ENCODE measurements at places on chromosomes 7 and 10.

DNA sequence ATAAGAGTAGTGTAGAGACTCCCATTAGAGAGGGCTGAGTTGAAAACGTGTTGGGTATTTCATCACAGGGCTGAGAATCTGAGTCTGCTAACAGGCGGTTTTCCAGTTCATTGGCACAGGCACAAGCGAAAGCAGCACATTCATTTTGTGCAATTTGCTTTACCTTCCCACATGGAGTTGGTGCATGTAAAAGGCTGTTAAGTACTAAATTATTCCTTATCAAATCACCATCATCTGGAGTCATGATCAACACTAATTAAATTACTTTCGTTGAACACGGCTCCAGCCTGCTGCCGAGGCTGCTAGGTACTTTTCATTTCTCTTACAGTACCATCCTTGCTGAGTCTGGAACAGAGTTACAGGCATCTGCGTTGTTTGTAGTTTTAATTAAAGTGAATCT is 43.8 kb downstream of the ETV1 start:
- DNase-seq = no peak

DNA sequence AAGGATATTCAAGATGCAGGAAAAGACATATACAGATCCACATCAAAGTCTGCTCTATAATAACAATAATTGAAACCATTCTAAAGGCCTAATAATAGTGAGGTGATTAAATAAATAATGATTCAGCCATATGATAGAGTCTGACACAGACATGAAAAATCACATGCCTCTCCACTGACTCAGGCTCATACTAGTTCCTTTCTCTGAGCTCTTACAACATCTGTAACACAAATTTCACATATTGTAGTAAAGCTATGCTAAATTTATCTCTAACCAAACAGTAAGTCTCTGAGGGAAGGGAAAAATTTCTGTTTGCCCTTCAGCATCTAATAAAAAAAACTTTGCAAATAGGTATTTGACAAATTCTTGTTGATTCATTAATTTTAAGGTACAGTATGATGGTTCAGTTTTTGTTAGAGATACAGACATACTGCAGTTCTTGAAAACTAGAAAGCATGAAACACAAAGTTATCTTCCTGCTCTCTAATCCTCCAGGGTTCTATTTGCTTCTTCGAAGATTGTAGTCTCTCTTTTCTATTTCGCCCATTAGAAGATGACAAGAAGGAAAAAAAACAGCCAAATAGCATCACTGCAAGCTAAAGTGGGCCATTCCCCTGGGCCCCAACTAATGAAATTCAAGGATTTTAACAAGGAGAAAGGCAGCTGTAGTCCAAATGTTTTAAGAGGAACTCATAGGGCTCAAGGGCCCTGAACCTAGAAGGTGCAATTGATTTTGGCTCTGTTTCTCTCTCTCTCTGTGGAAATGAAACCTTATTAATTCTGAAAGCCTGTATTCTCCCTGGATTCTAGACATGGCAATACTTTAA is 53.9 kb downstream of the CUBN start:
- no peak for DNase-seq

- DNase-seq = no peak
Measured at GRCh38 chr7:140605337-140605736, 35.3 kb downstream of the DENND2A start.

- no peak for DNase-seq
Measured at GRCh38 chr7:54596747-54597146, 54.6 kb downstream of the VSTM2A start.

DNA sequence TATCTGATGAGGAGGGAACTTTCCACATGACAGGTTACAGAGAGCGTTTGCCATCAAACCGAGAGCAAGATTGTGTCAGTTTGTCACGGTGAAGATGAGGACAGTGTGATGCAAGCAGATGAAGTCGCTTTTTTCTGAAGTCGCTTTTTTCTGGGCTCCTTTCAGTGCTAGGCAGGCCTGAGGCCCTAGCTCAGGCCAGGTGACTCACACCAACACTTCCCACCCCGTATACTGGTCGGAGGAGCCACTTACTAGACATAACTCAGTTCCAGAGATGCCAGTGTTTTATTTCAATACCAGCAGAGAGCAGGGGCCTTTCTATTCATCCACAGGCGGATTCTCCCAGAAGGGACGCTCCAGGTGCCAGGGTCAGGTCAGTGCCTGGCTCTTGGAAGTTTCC is 58.9 kb downstream of the SFMBT2 start:
- DNase-seq = no peak

GRCh38 chr10:28842321-28842720 is 165.0 kb downstream of the BAMBI start:
- DNase-seq = no peak
